ENCODE measurements at places on chromosomes 5 and 9.

GRCh38 chr5:82405161-82405560 lies 127.0 kb upstream of the RPS23 start:
- DNase-seq, result no peak

DNA sequence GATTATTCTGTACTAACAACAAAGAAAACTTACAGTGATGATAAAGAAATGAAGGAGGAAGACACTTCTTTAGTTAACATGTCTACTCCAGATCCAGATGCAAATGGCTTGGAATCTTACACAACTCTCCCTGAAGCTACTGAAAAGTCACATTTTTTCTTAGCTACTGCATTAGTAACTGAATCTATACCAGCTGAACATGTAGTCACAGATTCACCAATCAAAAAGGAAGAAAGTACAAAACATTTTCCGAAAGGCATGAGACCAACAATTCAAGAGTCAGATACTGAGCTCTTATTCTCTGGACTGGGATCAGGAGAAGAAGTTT lies 67.9 kb downstream of the VCAN start:
- no peak for DNase-seq

DNA sequence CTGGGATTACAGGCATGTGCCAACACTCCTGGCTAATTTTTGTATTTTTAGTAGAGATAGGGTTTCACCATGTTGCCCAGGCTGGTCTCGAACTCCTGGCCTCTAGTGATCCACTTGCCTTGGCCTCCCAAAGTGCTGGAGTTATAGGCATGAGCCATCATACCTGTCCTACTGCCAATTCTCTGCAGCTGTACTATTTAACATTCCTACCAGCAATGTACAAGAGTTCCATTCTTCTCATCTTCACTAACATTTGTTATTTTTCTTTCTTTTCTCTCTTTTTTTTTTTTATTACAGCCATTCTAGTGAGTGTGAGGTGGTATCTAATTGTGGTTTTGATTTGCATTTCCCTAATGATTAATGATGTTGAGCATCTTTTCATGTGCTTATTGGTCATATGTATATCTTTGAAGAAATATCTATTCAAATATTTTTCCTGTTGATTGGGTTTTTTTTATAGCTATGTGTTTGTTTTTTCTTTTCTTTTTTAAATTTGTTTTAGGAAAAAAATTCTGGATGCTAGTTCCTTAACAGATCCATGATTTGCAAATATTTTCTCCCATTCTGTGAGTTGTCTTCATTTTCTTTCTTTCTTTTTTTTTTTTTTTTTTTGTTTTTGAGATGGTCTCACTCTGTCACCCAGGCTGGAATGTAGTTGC lies 17.4 kb downstream of the ANKHD1 start:
- no peak for DNase-seq

- DNase-seq, result no peak
Measured at GRCh38 chr9:123162360-123162759, 106.0 kb downstream of the STRBP start.

DNA sequence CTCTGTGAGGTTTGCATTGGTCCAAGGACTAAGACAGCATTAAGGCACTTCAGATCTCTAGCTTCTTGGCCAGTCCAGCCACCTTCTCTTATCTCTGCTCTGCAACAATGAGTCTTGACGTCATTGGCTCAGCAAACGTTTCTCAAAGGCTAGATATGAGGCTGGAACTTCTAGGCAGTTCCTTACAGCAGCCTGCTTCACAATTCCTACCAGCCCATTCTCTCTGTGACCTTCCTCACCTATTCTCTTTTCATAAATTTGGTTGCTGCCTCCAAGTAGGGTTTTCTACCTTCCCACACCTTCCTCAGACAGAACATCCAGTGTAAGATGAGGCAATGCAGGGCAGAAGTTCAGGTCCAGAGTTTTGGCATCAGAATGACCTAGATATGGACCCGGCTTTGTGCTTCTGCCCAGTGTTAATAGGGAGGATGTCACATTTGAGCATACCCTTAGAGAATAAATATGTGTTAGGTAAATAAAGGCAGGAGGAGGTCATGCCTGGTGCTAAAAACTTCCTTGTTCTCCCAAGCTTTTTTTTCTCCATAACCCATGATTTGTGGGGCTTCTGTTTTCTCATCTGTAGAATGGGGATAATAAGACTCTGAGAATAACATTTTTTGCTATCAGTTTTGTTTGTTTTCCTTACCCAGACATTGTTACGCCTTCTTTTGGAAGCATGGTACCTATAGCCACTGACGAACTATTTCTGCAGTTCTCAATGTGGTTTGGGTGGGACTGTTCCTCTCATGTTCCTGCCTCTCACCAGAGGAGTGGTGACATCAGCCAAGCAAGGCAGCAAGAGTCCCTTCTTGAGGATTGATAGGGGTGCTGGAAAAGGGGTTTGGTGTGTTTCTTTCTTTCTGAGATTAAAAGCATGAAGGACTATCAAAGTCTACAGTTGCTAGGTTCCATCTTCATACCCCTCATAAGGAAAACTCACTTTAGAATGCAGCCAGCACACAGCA lies 220.6 kb upstream of the TRIM32 start:
- DNase-seq, result no peak

DNA sequence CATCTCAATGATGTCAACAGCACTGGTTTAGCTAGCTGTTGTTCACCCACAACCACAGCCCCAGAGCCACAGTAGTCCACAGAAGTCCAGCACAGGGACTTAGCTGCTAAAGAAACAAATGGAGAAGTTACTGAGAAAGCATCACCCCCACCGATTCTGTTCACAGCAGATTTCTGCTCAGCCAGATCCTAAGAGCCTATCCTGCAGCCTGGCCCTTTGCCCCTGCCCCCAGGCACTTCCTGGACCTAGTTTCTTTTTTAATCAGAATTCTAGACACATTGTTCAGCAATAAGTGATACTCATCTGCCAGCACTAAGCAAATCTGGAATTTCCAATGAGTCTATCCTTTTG lies 7.4 kb downstream of the B4GALT1 start:
- DNase-seq, result no peak

GRCh38 chr5:88888291-88888690 lies 5.3 kb upstream of the MEF2C start:
- no peak for DNase-seq

DNA sequence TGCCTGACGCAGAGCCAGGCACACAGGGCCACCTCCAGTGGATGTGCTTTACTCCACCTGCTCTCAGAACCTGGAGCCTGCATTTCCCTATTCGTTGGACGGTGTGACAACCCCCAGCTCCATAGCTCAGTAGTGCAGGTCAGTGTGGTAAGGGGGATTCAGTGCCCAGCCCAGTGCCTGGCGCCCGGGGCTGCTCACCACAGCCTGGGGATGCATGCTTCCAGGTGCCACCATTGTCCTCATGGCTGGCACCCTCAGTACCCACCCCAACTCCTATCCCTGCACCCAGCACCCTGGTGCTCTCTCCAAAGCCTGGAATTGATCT lies 32.8 kb upstream of the ADAMTS2 start:
- DNase-seq, result no peak

DNA sequence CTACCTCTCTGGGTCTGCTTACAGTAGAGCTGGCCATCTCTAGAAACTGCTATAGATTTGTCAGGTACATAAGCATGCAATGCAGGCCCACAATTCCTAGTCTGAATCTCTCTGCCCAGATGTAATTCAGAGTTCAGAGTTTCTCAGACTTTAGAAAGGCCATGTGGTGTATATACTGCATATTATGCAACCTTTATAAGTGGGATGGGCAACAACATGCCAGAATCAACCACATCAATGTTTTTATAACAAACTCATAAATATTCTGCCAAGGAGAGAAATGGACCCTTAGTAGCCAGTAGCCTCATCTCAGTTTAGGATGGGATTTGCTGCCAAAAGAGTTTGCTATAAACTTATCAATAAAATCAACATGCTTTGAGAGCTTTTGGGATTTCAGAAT lies 78.8 kb downstream of the SLC1A1 start:
- DNase-seq, result no peak

- DNase-seq, result no peak
Measured at GRCh38 chr5:178221282-178221681, 11.3 kb downstream of the PHYKPL start.

GRCh38 chr5:17317473-17317872 lies 100.0 kb downstream of the BASP1 start:
- DNase-seq, result no peak

DNA sequence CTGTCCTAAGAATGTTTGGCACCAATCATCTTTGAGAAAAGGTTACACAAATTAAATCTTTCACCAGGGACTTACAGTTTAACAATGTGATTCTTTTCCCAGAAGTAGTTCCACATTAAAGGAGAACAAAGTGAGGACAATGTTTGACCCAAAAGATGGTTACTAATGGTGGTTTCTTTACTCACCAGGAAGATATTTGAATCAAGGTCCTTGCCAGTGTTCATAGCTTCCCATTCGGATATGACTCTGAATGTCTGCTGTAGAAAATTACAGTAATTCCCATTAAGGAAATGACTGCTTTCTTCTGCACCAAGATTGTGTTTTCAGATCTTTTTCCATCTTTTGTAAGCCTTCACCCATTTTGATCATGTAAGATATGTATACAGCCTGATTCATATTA lies 114.6 kb upstream of the ADAMTSL1 start:
- no peak for DNase-seq

DNA sequence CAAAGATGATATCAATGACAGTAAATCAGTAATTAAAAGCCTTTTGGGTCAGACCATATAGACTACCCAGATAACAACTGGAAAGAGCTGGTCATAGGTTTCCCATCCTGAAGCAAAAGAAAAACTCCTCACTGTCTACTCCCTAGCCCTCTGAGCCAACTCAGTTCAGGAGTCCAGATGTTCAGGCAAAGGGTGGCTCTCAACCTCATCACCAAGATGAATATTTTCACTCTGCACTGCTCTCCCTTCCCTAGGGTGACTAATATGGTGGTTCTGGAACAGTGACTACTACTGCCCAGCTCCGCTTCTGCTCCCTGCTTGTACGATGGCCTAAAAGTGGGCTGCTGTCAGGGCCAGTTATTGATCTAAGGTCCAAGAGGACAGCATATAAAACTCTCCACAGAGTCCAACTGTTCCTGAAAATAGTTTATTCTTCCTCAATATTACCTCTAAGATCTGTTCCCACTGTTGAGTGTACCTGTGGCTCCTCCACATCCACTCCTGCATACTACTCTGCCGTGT lies 263.4 kb upstream of the SLC30A5 start:
- DNase-seq, result no peak

GRCh38 chr9:119272500-119273211 lies 96.6 kb downstream of the BRINP1 start:
- DNase-seq, result no peak

DNA sequence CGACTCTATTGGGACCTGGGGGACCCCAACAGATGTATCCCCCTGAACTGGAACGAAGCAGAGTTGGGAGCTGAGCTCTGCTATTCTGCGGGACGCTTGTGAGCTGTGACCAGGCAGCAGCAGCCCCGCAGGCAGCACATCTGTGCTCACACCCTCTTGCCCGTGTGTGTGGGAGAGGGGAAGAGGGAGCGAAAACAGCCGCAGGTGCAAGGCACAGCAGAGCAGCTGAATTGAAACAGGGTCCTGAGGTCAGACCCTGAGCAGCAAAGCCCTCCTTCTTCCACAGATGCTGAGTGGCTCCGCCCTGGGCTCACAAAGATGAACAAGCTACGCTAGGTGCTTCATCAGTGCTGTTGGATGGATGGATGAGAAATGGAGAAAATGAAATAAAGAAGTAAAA lies 198.7 kb downstream of the HSPA4 start:
- DNase-seq, result no peak

GRCh38 chr9:112601636-112602035 lies 115.0 kb downstream of the KIAA1958 start:
- no peak for DNase-seq

DNA sequence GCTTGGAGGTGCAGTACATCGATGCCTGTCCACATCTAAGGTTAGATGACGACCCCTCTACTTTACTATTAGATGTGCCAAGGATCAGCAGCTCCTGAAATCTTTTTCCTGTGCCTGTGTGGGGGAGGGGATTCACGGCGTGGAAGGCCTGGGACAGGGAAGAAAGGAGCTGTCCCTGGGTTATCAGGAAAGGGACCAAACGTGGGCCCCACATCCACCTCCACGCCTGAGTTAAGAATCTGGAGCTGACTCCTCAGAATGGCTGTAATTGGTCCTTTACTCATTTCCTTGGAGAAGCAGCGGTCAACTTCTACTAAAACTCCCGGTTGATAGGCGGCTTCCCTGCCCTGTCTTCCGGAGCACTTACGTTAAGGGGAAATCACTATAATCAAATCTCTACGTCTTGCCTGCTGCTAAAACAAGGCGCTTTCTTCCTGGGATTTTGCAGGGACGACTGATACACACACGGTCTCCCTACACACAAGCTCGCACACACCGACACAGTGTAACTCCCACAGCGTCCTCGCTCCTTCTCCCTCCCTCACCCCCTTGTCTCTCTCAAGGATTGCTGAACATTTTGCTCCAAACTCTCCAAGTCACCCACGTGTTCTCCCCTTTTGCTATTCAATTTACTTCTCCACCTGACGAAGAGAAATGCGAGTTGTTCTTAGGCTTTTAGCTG lies 1.4 kb downstream of the PDE4D start:
- DNase-seq, result no peak

DNA sequence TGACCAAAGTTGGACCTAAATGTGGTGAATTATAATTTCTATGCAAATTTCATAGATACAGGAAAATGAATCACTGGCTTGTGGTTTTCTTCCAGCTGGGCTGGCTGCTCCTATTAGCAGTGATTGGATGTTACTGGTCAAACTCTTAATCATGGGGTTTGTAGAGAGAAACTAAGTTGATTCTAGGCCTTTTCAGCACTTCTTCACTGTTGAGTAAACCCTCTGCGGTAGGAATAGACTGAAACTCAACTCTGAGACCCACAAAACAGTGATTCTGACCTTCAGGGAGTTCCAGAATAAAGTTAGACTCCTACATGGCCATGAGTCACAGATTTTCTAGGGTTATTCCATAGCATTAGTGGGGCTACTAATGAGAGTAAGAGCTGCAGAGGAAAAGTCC lies 47.9 kb upstream of the FKTN start:
- DNase-seq, result no peak

DNA sequence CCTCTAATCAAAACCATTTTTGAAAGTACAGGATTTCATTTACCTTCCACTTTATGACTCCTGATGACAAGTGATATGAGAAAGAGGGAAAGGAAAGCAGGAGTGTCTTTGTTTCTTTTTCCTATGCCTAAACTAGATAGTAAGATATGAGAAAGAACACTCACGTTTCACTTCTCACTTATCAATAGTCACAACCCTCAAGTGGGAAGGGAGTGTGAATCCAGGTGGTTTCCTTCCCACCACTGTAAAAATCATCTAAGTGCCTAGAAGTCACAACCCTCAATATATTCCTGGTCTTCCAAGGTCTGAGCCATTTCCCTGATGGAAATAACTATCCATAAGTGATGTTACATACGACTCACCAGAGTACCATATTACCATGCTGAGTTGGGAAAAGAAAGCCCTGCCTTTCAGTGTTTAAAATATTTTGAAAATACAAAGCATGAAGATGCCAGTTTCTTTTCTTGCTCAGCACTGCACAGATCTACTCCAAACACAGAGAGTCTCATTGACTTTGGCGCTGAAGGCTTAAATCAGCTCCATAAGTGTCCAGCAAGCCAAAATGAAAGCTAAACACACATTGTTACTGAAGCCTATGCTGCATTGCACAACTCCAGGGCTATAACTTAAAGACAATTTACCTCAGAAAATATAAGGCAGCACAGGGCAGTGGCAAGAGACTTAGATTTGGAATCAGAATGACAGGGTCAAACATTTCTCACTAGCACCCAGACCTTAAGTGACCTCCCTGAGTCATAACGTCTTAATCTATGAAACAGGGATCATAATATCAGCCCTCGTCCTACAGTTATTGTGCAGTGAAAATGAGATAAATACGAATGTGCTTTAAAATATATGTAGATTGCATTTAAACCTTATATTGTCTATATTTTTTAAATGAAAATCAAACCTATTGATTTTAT lies 301.2 kb downstream of the KIAA0825 start:
- DNase-seq, result no peak

Measured in activated naive CD4-positive, alpha-beta T cell (primary cell).